ENCODE measurements at places on chromosomes 3 and 15. TPM values are rescaled to one million over a fixed set of nuclear protein-coding genes. Genes with fewer than 3 reads are reported as not detected.

- H3K4me3 ChIP-seq, result peak overlapping the region; percentile 86
- DNase-seq, result no peak
- no peaks in the 10 kb centered on the region for H3K27me3 ChIP-seq
- H3K27ac ChIP-seq, result no peak overlapping the region
These were observed 977 bp downstream of the CDC25A start for GRCh38 chr3:48187301-48187578.

DNA sequence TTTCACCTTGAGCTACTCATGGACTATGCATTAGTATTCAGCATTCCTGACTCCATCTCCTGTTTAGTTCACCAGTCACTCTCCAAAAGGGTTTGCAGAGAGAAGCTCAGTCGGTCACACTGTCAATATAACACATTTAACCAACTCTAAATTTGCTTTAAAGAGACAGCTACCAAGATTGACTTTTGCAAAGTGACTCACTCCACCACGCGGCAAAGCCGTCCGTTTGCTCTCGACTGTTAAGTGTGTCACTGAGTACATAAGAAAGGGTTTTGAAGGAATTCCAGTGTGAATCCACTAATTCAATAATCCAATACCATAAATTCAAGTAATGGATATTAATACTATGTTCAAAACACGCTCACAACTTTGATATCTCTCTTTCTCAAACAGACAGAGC is 1006.7 kb upstream of the NR2F2 start:
- no peaks in the 10 kb centered on the region for H3K27me3 ChIP-seq
- H3K4me1 ChIP-seq, result peaks cover 8% of the 10 kb centered on the region
- no peak for DNase-seq
- no peak overlapping the region for H3K27ac ChIP-seq

DNA sequence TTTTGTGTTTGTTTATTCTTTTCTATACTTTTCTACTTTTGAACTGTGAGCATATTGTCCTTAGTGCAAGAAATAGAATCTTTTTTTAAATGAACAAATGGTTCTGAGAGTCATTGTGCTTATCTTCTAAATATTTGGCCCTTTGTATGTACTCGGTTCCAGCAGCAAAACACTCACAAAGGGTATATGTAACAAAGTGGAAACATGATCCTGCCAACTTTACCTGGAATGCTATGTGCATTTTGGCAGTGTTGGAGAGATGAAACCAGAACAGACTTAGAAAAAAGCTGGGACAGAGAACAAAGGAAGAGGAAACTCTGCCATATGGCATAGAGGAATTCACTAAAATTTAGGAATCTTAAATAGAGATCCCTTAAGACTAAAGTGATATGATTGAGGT is 150.1 kb downstream of the FGF12 start:
- no peak overlapping the region for H3K27ac ChIP-seq
- H3K4me1 ChIP-seq, result no peaks in the 10 kb centered on the region
- no peaks in the 10 kb centered on the region for H3K27me3 ChIP-seq
- no peak overlapping the region for H3K4me3 ChIP-seq

SAMMSON gene
- total RNA-seq, result 0.30 TPM

- H3K4me1 ChIP-seq, result peaks cover 12% of the 10 kb centered on the region
- H3K27me3 ChIP-seq, result no peaks in the 10 kb centered on the region
- no peaks in the 10 kb centered on the region for H3K36me3 ChIP-seq
- no peak for DNase-seq
- no peak overlapping the region for H3K27ac ChIP-seq
These were observed 199.5 kb downstream of the LPP start for GRCh38 chr3:188353426-188353825.

KNL1 gene
- 1.7 TPM for total RNA-seq

DNA sequence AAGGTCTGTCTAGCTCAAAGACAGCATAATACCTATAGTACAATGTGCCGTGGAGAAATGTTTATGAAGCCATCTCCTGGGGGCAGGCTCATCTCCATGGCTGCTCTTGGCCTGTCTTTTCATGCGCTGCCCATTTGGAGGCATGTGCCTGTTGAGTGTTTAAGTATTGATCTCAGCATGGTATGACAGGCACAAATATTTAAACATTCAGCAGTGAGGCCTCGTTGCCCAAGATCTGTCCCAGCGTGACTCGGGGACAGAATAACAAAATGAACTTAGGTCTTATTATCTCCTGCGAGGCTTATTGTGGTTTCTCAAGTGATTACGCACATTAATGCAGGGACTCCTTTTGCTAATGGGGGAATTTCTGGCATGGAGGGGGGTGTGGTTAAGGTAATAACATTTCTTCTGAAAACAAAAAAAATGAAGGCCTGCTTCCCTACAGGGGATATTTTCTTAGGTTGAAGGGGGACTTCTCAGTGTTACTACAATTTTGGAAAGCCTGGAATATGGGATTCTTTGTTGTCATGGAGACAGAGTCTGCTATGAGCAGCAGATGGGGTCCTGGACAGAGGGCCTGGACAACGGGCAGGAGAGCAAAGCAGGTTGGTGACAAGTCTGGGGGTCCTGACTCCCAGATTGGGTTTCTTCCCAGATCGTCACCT is 4.4 kb upstream of the SLC6A1 start:
- no peak overlapping the region for H3K4me3 ChIP-seq
- H3K36me3 ChIP-seq, result no peaks in the 10 kb centered on the region
- no peak for DNase-seq
- peaks cover 9% of the 10 kb centered on the region for H3K4me1 ChIP-seq
- H3K27ac ChIP-seq, result no peak overlapping the region

FOXL2NB gene
- total RNA-seq, result not detected

DNA sequence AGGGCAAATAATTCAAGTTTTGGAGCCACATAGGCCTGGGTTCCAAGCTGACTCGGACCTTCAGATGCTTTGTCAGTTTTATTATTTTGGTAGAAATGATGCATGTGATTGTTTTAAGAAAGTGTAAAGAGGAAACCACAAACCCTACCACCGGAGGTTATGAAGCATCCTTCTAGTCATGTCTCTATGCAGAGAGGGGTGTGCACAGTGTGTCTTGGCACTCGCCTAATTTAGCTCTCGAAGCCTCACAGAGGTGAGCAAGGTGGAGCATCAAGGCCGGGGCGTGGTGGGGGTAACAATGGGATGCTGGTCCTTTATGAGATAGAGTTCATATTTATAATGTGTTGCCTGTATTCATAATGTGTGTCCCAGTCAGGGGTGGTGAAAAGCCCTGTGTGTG is 63.7 kb upstream of the SMAD6 start:
- peaks cover 16% of the 10 kb centered on the region for H3K4me1 ChIP-seq
- DNase-seq, result no peak
- peak overlapping the region; percentile 16 for H3K27ac ChIP-seq
- no peaks in the 10 kb centered on the region for H3K36me3 ChIP-seq

FGD5 gene
- total RNA-seq, result 90.4 TPM

MBD4 gene
- total RNA-seq, result 43.2 TPM

DNA sequence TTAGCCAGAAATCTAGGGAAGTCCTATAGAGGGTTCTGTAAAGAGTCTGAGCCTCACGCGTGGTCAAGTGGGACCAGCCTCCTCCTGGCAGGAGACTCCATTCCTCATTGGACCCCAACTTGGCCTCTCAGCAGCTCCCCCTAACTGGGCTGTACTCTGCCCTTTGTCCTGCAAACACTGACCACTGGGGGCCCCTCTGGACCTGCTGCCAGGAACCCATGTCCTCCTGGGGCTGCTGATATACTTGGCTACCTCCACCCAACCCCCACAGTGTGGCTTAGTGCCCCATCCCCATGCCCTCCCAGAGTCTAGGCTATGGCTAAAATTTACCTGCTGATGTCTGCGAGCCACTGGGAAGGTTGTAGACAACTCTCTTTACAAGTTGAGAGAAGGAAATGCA is 62.7 kb downstream of the UBP1 start:
- no peaks in the 10 kb centered on the region for H3K36me3 ChIP-seq
- no peak overlapping the region for H3K27ac ChIP-seq
- H3K4me3 ChIP-seq, result no peak overlapping the region
- no peaks in the 10 kb centered on the region for H3K4me1 ChIP-seq
- H3K27me3 ChIP-seq, result no peaks in the 10 kb centered on the region

DNA sequence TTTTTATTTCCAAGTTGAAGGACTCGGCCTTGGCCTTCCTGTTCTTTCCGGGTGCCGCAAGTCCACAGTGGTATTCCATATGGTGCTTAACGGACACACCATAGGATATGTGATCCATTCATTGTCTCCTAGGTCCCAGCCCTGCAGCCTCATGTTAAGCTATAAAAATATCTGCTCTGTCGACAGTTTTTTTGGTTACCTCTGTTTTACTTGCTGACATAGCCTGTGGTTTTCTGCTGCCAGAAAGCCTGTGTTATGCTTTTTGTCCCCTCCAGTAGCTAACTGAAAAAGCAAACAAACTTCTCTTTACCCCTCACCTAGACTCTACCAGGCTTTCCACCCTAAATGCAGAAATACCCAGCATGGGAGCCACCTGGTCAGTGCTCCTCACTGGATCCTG is 5.3 kb downstream of the INAFM2 start:
- no peak overlapping the region for H3K27ac ChIP-seq
- no peak overlapping the region for H3K4me3 ChIP-seq
- H3K36me3 ChIP-seq, result no peaks in the 10 kb centered on the region
- DNase-seq, result no peak

DNA sequence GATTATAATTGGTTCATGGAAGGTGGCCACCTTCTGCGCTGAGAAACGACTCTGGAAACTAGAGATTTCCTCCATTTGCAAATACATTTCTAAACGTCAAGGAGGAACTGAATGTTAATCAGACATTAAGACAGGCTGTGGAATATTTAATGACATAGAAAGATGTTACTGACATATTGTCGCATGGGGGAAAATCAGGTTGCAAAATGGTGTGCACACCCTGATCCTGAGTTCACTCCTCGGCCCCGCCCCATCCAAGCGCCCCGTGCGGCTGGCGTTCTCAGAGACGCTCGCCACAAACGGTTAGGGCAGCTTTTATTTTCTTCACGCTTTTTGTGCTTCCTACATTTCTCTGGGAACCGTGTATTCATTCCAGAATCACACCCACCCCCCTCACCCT is 10.7 kb downstream of the H1-8 start:
- H3K36me3 ChIP-seq, result peaks cover 4% of the 10 kb centered on the region
- no peak overlapping the region for H3K27ac ChIP-seq
- H3K4me3 ChIP-seq, result no peak overlapping the region
- peak; percentile 86 for DNase-seq
- H3K4me1 ChIP-seq, result peaks cover 32% of the 10 kb centered on the region
- no peaks in the 10 kb centered on the region for H3K27me3 ChIP-seq

- peaks cover 11% of the 10 kb centered on the region for H3K4me1 ChIP-seq
- no peak overlapping the region for H3K4me3 ChIP-seq
- H3K36me3 ChIP-seq, result no peaks in the 10 kb centered on the region
These were observed 64.0 kb downstream of the FLNB start for GRCh38 chr3:58072052-58072762.

CYP8B1 gene
- not detected for total RNA-seq

GRCh38 chr3:123423031-123423430 is 25.9 kb downstream of the ADCY5 start:
- DNase-seq, result no peak
- no peaks in the 10 kb centered on the region for H3K36me3 ChIP-seq
- H3K27ac ChIP-seq, result no peak overlapping the region
- H3K4me3 ChIP-seq, result no peak overlapping the region
- H3K4me1 ChIP-seq, result no peaks in the 10 kb centered on the region
- no peaks in the 10 kb centered on the region for H3K27me3 ChIP-seq

GRCh38 chr15:25435474-25436243 is 3.2 kb downstream of the UBE3A start:
- no peak overlapping the region for H3K27ac ChIP-seq
- no peaks in the 10 kb centered on the region for H3K27me3 ChIP-seq
- DNase-seq, result no peak
- H3K4me3 ChIP-seq, result no peak overlapping the region

DNA sequence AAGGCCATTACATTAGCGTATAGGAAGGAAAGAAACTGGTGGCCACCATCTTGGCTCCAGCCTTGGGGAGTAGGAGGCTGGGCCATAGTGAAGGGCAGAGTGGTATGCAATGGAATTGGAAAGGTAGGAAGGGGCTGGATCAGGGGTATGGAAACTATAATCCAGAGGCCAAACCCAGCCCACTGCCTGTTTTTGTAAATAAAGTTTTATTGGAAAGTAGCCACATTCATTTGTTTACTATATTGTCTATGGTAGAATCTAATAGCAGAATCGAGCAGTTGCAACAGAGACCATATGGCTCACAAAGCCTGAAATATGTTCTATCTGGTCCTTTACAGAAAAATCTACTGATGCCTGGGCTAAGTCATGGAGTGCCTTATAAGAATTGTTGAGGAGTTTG is 14.1 kb upstream of the SH3BP5 start:
- no peak overlapping the region for H3K4me3 ChIP-seq
- DNase-seq, result no peak
- H3K36me3 ChIP-seq, result no peaks in the 10 kb centered on the region
- H3K27ac ChIP-seq, result no peak overlapping the region
- H3K27me3 ChIP-seq, result no peaks in the 10 kb centered on the region
- no peaks in the 10 kb centered on the region for H3K4me1 ChIP-seq

TMCO5A gene
- 2.0 TPM for total RNA-seq

DNA sequence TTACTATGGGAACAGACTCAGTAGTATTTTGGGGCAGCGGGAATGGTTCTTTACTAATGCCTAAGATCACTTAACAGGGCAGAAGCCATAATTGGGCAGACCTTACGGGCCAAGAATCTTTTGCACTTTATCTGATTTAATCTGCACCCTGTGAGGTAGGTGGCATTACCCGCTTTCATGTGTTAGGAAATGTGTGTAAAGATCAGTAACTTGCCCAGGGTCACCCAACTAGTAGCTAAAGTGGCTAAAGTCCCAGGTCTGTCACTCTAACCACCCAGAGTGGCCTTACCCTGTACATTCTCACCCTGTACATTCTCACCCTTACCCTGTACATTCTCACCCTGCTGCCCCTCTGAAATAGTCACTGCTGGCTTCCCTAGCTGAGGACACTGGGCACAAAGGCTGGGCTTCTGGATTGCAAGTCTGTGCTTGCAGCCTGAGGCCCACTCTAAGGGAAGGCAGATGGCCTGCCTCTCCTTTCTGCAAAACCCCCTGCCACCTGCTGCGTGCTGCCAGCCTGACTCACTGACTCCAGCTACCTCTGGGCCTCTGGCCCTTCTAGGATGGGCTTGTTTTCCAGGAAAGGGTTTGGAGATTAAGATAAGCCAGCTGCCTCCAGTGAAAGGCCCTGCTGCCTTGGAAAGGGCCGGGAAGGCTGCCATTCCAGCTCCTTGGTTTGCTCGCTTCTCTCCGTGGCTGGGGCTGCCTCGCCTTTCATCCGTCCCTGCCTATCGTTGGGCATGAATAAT is 37.5 kb upstream of the MYZAP start:
- no peaks in the 10 kb centered on the region for H3K27me3 ChIP-seq
- DNase-seq, result no peak
- no peaks in the 10 kb centered on the region for H3K36me3 ChIP-seq
- peaks cover 31% of the 10 kb centered on the region for H3K4me1 ChIP-seq
- no peak overlapping the region for H3K4me3 ChIP-seq

GRCh38 chr3:46467562-46467961 is 2.9 kb upstream of the LTF start:
- no peaks in the 10 kb centered on the region for H3K27me3 ChIP-seq
- H3K4me1 ChIP-seq, result peaks cover 9% of the 10 kb centered on the region
- no peak overlapping the region for H3K4me3 ChIP-seq
- no peak overlapping the region for H3K27ac ChIP-seq

GRCh38 chr3:76370749-76371520 is 585.6 kb upstream of the ZNF717 start:
- DNase-seq, result no peak
- no peak overlapping the region for H3K27ac ChIP-seq
- H3K36me3 ChIP-seq, result no peaks in the 10 kb centered on the region
- no peaks in the 10 kb centered on the region for H3K27me3 ChIP-seq

- H3K27me3 ChIP-seq, result no peaks in the 10 kb centered on the region
- H3K27ac ChIP-seq, result no peak overlapping the region
- H3K36me3 ChIP-seq, result no peaks in the 10 kb centered on the region
- H3K4me3 ChIP-seq, result no peak overlapping the region
- no peaks in the 10 kb centered on the region for H3K4me1 ChIP-seq
These were observed 1396.5 kb downstream of the OTOL1 start for GRCh38 chr3:162892921-162893793.

GRCh38 chr3:63050548-63051177 is 175.4 kb upstream of the CADPS start:
- no peak for DNase-seq
- H3K4me3 ChIP-seq, result no peak overlapping the region
- H3K4me1 ChIP-seq, result no peaks in the 10 kb centered on the region
- no peaks in the 10 kb centered on the region for H3K36me3 ChIP-seq
- no peaks in the 10 kb centered on the region for H3K27me3 ChIP-seq
